ENCODE measurements at places on chromosomes 12 and 14.

- H3K27ac ChIP-seq, result no peak overlapping the region
- peaks cover 2% of the 10 kb centered on the region for H3K4me1 ChIP-seq
- no peak overlapping the region for H3K4me3 ChIP-seq
- DNase-seq, result no peak
- peaks cover 5% of the 10 kb centered on the region for H3K27me3 ChIP-seq
Measured at GRCh38 chr14:89249065-89249695, 167.9 kb downstream of the FOXN3 start.

DNA sequence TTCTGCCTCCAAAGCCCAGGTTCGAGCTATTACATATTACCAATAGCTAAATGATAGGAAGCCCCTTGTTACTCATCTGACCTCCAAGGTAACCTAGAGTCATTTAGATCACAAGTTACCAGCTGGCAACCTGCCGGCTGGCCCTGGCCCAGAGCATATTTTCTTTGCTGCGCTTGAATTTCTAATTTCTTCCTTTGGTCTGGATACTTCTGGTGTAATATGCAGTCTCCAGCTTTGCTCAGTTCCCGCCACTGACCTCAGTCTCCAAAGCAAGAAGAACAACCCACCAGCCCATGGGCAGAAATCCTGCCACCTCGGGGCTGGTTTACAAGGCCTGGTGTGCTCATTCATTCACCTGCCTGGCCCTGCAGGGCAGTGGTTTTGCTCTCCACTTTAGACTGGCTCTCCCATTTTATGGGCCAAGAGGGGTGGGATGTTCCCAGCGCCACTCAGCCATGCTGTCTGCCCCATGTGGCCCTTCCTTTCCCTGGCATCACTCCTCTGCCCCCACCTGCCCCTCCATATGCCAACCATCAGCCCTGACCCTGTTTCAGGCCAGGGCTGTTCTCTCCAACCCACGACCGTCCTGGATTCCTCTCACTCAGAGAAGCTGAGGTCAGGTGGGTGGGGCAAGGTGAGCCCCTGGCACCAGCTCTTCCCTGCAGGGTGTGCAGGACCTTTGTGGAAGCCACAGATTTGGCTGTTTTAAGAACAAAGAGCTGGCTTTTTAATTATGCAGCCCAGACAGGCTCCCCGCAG is 76.0 kb downstream of the PRIMA1 start:
- H3K4me1 ChIP-seq, result peaks cover 3% of the 10 kb centered on the region
- no peak overlapping the region for H3K27ac ChIP-seq
- no peak overlapping the region for H3K4me3 ChIP-seq
- peaks cover 15% of the 10 kb centered on the region for H3K27me3 ChIP-seq
- no peaks in the 10 kb centered on the region for H3K36me3 ChIP-seq

DNA sequence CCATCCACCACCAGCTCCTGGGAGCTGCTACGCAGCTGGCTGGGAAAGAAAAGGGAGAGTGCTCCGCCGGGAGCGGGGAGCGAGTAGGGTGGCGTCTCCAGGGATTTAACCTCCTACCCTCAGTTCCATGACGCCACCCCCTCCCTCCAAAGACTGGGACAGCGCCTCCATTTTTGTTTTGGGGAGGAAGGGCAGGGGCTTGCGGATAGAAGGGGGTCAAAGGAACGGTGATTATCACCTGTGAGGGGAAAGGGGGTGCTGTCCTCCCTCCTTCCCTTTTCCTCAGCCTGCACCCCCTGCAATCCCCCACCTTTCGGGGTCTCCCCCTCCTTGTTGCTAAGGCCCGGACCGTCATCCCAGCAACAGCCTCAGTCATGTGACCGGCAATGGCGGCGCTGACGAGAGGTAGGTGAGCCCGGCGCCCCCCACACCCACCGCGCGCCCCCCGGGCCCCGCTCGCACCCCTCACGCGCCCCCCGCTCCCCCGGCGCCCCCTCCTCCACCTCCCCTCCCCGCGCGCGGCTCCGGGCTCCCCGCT is at the start of gene DTX3:
DTX3 (plus strand) TSS at position 371 of the 538 bp plus-strand sequence. CDS start 1,694 bp downstream, outside the sequence.
- DNase-seq, result no peak
- H3K27ac ChIP-seq, result peak within 1 kb of the TSS; percentile 89
- peaks cover 13% of the 10 kb centered on the region for H3K27me3 ChIP-seq
- H3K4me3 ChIP-seq, result peak within 1 kb of the TSS; percentile 85

GRCh38 chr12:90706036-90706435 is 248.9 kb downstream of the CCER1 start:
- no peak for DNase-seq
- H3K36me3 ChIP-seq, result no peaks in the 10 kb centered on the region

- DNase-seq, result no peak
- H3K27ac ChIP-seq, result no peak overlapping the region
- H3K4me3 ChIP-seq, result no peak overlapping the region
- no peaks in the 10 kb centered on the region for H3K27me3 ChIP-seq
- peaks cover 5% of the 10 kb centered on the region for H3K4me1 ChIP-seq
Measured at GRCh38 chr12:28034271-28034670, 61.7 kb upstream of the PTHLH start.

DNA sequence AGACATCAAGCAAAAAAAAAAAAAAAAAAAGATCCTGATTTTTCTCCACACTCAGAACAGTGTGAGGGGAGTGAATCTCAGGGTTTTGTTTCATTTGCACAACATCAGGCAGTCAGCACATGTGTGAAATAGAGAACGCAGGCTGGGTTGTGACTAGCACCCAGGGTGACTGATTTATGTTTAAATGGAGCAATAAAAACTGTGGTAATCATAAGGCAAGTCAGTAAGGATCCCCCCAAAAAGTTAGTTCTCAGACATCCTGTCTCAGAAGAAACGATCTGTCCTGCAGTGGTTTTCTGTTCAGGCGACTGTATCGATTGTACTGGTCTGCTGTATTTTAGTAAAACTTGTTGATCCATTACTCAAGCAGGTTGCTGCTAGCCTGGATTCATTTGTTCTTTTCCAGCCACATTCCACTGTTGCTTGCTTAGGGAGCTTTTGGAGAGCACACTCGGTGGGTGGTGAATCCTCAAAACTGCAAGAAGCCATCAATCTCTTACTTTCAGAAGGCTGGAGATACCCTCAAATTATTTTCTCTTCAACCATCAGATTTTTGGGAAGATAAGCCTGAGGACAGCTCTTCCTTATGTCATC is 107.1 kb downstream of the DACT1 start:
- H3K4me3 ChIP-seq, result no peak overlapping the region
- H3K4me1 ChIP-seq, result peaks cover 22% of the 10 kb centered on the region
- no peak overlapping the region for H3K27ac ChIP-seq
- H3K27me3 ChIP-seq, result peaks cover 7% of the 10 kb centered on the region
- DNase-seq, result no peak

All from progenitor cell of endocrine pancreas (in vitro differentiated cells).